COR-L47 (cell line): ENCODE measurements at places on chromosomes 1 and 21.

- DNase-seq = no peak
Measured at GRCh38 chr1:12561121-12561520, 56.9 kb downstream of the DHRS3 start.

DNA sequence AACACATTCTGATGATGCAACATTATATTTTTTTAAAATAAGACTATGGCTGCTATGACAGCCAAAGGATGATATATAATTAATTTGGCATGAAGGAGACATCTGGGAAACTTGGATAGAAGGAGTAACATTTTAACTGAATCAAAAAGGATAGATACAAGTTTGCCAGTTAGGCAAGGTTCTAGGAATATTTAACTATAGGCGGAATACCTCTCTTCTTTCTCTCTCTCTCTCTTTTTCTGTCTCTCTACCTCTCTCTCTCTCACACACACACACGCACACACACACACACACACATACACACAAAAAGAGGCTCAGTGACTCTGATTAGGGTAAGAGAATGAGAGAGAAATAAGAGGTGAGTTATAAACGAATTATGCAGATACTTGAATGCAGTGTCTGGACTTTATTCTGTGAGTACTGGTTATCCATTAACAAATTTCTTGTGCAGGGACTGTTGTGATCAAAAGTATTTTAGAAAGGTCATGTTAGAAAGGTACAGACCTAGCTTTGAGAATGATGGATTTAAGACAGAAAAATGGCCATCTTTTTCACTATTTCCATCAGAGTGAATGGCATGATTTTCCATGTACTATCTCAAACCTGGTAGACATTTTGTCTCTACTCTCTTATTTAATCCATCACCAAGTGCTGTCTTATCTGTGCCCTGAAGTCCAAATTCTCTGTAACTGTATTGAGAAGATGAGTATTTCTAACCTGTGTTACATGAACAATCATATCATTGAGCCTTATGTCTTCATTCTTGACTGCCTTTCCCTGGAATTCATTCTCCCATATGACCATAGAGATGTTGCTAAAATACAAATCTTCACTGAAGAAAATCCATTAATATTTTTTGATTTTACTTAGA lies 1106.9 kb upstream of the ADGRL4 start:
- DNase-seq = no peak

- no peak for DNase-seq
Measured at GRCh38 chr1:25435397-25436108, 4.9 kb downstream of the MACO1 start.

DNA sequence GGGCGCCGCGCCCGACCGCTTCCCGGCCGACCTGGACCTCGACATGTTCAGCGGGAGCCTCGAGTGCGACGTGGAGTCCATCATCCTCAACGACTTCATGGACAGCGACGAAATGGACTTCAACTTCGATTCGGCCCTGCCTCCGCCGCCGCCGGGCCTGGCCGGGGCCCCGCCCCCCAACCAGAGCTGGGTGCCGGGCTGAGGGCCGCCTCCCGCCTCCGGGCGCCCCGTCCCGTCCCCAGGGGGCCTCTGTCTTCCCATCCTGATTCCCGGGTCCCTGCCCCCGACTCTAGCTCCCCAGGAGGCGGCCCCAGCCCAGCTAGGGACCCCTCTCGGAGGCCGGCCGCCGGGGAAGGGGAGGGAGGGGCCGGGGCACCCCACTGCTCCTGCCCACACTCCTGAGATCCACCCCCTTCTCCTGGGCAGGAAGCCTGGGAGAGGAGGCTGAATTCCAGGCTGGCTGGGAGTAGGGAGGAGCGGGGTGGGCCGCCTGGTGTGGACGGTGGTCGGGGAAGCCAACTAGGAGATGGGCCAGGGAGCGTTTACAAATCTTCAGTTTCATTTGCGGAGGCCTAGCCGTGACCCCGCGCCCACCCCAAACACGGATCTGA lies 21.4 kb downstream of the FOXO6 start:
- DNase-seq = peak; percentile 71

- no peak for DNase-seq
Measured at GRCh38 chr21:42125571-42126544, 54.7 kb downstream of the UMODL1 start.

- DNase-seq = no peak
Measured at GRCh38 chr1:83499998-83500397, 498.9 kb downstream of the TTLL7 start.

- no peak for DNase-seq
Measured at GRCh38 chr1:16150508-16150907, 5.4 kb downstream of the EPHA2 start.
